SHP77 (cell line): ENCODE measurements at places on chromosomes 3 and 15.

DNA sequence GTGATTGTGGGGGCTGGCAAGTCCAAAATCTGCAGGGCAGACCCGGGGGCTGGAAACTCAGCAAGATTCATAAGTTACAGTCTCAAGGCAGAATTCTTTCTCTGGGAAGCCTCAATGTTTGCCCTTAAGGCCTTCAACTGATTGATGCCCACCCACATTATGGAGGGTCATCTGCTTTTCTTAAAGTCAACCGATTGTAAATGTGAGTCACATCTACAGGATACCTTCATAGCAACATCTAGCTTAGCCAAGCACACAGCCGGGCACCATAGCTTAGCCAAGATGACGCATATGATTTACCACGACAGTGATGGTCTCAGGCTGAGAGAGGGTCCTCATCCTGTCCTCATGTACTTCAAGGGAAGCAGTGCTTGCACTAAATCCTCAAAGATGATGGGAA lies 43.5 kb downstream of the IDH2 start:
- DNase-seq: no peak

GRCh38 chr15:27582726-27583410 lies 516.2 kb downstream of the OCA2 start:
- DNase-seq: no peak

DNA sequence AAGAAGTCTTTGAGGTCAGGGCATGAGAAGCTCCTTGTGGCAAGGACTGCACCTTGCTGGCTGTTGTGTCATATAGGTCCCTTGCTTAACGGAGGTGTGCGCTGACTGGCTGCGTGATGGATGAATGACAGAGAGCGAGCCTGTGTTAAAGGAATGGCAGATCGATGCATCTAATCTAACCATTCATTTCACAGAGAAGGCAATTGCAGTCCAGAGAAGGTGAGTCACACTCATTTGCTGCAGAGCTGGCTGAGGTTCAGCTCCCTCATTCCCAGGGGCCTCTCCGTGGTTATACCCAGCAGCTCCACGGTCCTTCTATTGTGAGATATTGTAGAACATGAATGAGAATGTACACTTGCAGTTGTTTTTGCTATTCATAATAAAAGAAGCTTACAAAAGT lies 289.3 kb downstream of the EPHB1 start:
- no peak for DNase-seq

DNA sequence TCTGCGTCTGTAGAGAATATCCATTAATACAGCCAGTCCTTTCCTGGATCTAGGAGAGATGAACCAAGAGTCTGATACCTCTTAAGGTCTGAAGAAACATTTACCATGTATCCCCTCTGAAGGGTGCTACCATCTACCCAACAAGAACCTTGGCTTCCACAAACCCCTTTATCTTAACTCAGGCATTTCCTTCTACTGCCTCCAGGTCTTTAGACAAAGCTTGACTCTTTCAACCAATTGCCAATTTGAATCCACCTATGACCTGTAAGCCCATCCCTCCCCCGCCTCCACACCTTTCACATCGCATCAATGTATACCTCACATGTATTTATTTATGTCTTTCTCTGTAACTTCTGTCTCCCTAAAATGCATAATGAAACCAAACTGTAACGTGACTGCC lies 139.5 kb downstream of the SNRK start:
- DNase-seq: no peak

GRCh38 chr3:105780107-105780506 lies 88.7 kb downstream of the CBLB start:
- DNase-seq: no peak

DNA sequence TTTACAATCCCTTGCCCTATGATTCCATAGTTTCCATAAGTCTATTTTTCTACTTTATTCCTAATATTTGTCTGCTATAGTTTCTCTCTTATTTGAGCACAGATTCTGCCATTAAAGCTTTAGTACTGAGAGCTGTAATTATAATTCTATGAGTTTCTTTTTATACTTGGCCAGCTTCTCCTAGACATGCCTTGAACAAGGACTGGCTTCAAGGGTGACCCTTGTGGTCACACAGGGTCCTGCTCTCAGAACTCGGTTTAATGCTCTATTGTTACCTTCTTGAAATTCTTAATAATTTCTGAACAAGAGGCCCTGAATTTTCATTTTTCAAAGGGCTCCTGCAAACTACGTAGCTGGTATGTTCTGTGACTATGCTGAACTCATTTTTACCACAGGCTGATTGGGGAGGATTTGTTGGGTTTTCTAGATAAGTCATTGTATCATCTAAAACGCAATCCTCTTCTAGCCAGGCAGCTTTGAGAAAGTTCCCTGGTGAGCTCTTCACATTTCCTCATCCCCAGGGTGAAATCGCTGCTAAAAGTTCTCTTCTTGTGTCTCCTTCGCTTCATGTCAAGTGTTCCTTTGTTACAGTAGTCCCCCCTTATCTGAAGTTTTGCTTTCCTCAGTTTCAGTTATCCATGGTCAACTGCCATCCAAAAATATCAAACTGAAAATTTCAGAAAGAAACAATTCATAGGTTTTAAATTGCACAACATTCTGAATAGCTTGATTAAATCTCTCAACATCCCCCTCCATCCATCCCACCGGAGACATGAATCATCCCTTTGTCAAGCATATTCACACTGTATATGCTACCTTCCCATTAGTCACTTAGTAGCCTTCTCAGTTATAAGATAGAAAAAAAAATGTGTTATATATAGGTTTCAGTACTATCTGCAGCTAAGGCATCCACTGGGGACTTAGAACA lies 12.6 kb upstream of the PLCL2 start:
- DNase-seq: no peak

DNA sequence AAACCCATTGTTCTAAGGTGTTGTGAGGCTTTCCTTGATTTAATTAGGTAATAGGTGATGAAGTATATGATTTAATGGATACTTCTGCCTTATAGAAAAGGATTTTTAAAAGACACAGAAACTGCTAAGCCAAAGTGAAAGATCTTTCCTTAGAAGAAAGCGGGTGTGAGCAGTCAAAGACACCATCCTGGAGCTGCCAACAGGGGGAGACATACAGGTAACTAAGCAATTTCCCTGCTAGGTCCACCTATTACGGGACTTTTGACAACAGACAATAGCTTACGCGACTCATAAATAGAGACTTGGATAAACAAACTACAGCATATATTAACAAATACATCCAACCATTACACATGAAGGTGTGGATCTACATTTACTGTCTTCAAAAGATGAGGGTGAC lies 669.5 kb downstream of the SQOR start:
- no peak for DNase-seq

- no peak for DNase-seq
Measured at GRCh38 chr3:120471643-120472042, 20.9 kb upstream of the FSTL1 start.

GRCh38 chr15:90597577-90597976 lies 67.9 kb downstream of the CRTC3 start:
- DNase-seq: no peak

DNA sequence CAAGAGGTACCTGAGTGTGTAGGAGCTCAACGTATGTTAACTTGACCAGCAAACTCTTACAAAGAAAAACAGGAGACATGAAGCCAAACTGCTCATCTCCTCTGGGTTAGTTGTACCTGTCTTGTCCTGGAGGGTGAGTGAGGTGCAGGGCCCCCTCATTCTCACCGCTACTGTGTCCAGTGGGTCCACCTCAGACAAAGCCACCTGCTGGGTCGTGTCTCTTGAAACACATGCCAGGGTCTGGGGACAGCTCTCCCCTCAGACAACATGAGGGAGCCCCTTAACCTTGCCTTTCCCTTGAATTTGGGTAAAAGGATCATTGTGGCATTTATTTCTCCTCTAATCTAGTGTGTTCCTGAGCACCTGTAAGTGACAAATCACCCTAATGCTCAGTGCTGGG lies 185.6 kb downstream of the TLE3 start:
- no peak for DNase-seq

- DNase-seq: no peak
Measured at GRCh38 chr3:73215281-73215680, 153.8 kb downstream of the EBLN2 start.

DNA sequence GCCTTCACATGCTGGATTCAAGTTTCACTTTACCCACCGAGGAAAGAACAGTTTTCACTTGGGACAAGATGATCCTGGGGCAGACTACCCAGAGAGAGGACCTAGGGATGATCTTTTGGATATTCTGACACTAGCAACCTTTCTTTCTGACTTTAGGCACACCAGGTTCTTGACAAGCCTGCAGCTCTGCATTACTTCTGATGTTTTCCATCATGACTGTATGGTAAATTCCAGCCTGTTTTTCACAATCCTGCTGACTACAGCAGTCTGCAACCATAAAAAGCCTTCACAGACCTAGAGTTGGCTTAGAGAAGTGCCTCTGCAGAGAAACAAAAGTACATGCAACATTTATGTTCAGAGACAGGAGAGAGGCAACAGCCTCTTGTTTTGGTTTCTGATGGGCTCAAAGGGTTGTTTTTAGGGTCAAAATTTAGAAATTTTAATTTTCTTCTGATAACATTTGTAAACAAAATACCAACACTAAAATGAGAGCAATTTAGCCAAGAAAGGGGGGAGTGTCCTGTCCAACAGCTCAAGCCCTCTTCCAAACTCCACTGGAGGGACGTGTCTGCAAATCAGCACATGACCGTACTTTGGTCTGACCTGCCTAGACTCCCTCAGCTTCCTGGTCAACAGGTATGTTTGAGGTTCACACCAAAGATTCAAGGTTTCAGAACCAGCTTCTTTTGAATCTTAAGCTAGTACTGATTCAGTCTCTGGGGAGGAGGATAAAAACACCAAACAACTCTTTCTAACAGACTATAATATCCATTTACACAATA lies 799 bp downstream of the ABI3BP start:
- DNase-seq: no peak

GRCh38 chr3:194224471-194225417 lies 88.8 kb downstream of the HES1 start:
- DNase-seq: no peak

DNA sequence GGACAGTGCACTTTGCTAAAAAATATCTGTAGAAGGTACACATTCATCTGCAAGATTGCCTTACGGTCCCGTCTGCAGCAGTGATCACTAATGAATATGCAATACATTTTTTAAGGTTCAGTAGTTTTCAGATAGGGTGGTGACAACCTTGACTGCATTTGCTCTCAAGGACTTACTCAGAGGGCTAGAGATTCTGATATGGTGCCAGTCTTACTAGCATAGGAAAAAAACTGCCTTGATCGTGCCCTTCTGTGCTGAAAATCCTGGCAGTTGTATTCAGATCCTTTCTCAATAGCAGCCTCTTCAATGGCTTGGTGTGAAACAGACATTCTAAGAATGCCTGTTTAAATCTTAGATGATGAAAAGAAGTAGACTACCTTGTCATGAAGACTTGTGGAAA lies 411.9 kb upstream of the CCDC54 start:
- DNase-seq: no peak

DNA sequence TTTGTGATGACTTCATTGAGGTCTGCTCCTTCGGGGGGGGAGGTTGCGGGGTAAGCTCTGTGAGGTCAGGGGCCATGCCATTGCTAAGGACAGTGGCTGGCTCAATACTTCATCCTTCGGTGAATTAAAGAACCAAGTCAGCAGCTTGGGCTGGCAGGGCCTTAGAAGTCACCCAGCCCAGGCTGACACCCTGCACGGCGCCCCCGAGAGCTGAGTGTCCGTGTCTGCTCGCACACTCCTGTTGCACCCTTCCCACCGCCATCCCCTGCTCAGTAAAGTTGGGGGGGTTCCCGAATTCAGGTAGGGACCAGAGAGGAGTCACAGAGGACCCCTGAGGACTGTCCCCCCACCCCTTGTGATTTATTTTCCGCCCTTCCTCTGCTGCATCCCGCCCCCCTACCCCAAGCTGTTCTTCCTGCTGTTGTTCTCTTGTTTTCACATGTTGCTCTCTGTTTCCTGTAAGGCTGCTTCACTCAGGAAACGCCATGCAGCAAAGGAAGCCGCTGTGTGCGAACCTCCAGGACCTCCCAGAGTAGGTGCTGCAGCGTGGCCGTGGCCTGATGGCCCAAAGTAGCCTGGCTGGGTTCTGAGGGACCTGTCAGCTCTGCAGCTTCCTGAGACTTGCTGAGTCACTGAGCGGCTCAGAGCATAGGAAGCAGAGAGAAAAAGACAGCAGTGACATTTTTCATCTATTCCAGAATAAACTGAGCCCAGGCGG lies 14.4 kb downstream of the EFCC1 start:
- DNase-seq: no peak

- DNase-seq: no peak
Measured at GRCh38 chr3:71318458-71318827, 265.1 kb downstream of the FOXP1 start.

- peak; percentile 33 for DNase-seq
Measured at GRCh38 chr15:74727727-74728126, 2.4 kb upstream of the CYP1A1 start.

- no peak for DNase-seq
Measured at GRCh38 chr3:112699436-112699978, 58.6 kb upstream of the CCDC80 start.

- DNase-seq: no peak
Measured at GRCh38 chr3:117708601-117709000, 999.0 kb downstream of the TUSC7 start.

GRCh38 chr3:64705946-64706345 lies 18.1 kb upstream of the ADAMTS9 start:
- no peak for DNase-seq

GRCh38 chr3:141849056-141849815 lies 27.2 kb upstream of the ATP1B3 start:
- no peak for DNase-seq

DNA sequence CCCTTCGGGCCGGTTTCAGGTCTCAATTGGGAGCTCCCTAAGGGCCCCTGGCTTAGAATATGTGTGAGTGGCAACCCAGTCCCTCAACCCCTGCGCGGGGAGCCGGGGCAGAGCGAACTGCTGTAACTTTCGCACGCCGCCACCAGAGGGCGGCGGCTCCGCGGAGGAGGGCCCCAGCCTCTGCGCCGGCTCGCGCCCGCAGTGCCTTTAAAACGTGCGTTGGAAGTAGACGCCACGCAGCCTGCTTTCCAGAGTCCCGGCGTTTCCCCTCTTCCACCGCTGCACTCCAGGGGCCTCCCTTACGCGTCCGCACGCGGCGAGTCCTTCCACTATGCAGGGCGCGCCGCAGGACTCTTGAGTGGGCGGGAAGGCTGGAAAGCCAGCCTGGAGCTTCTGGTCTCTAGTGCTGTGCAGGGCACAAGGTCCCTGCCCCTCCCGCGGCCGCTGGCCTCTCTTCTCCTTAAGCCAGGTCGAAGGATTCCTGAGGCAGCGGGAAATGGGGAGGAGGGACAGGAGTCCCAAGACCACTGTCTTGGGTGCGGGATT lies 23.7 kb upstream of the RNU6-1 start:
- DNase-seq: peak; percentile 80

DNA sequence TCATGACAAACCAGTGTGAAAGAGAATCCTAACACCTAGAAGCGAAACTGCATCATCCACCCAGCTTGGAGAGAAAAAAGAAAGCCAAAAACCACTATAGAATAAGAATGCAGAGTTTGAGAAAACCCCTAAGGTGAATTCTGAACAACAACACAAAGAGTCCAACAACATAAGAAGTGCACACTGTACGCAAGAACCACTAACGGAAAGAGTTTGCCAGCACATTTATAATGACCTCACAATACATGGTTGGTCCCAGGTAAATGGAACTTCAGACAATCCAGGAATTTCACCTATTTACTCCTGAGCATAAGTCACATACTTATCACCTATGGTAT lies 128.3 kb upstream of the BHLHE40 start:
- DNase-seq: no peak
